ENCODE measurements at places on chromosomes 4 and X.

DNA sequence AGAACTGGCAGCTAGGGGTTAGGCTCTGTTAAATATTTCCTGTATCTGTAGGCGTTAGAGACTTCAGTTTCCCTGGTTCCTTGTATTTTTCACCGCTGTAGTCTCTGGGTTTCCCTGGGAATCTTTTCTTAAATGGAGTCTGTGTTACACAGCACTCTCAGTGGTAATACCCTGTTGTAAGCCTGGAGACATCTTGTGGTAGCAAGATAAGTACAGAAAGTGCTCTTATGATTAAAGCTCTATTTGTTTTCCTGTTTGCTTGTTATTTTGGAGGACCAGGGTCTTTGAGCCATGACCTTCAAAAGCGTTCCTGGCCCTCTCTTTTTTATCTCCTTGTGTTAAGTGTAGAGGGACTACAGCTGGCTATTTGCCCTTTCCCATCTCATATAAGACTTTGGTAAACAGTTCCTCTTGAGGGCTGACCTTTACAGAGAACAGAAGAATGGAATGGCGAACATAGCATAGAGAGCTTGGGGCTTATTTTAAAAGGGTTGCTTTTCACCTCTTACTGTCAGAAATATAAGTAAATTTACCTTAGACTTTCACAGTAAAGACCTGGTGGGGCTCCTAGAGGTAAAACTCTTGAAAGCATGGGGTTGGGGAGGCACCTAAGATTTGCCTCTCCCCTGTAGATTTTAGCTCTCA is 782.5 kb downstream of the FAT4 start:
- no peak for DNase-seq

DNA sequence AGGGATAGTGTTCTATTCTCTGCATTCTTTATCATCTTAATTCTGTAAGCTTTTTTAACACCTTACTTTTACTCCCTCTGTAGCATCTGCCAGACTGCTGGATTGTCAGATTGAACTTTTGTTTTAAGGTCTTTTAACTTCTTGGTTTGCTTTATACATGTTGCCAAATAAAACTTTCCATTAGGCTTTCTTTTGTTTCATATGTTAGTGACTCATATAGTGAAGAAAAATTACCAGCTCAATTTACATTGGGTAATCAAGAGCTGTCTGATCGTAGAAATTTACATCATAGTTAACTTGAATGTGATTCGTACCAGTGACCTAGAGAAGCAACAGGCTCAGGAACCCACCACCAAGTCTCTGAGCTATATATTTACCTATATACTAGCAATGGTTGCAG is 28.5 kb upstream of the KLHL4 start:
- no peak for DNase-seq

DNA sequence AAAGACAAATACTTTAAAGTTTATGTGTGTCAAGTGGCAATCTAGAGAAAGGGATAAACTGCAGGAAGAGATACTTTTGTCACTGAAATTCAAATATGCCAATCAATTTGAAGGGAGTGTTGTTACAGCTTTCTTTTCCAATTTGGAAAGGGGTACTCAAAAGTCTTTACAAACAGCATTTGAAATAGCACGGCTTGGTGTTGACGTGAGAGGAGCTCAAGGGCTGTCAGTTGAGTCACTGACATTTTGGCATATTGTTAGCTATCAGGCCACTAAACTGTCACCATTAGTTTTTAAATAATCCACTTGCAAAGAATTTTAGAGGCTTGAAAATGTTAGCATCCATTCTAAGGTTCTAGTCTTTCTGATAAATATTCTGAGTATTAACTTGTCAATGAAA is 698.4 kb downstream of the IL1RAPL1 start:
- no peak for DNase-seq

DNA sequence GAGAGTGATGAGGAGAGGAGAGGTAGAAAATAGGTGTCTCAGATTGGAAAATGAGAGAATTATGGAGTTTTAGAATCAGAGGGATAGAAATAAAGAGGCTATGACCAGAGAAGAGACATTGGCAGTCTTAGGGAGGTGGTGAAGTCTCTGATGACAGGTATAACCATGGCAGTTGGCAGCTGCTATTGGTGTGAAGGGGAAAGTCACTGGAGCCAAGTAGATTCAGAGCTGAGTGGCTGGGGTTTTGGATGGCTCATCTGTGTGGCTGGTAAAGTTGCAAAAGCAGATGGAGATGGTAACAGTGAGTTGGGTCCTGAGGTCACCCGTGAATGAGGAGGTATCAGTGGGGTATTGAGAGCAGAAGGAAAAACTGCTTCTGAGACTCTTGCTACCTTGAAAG is 46.5 kb downstream of the ANAPC4 start:
- no peak for DNase-seq

GRCh38 chrX:120736989-120737388 is 107.1 kb upstream of the C1GALT1C1 start:
- peak; percentile 15 for DNase-seq
